ENCODE measurements at places on chromosomes 7 and 10.

DNA sequence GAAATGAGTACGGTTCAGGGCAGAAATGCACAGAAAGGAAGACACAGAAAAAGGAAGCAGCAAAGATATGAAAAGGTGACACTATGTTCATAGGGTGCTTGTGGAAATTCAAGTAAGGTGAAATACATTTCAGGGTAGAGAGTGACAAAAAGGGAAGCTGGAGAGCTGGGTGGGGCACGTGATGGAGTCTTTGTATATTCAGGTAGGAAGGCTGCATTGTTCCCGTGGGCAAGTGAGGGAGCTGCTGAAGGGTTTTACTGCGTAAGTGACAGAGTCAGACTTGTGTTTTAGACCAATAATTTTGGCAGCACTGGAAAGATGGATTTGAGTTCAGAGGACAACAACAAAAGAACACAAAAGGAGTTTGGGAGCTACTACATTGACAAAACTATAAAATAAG lies 35.3 kb upstream of the ANK3 start:
- no peak for DNase-seq

GRCh38 chr7:32330602-32331001 lies 159.6 kb downstream of the LSM5 start:
- no peak for DNase-seq

- DNase-seq = no peak
Measured at GRCh38 chr7:108002726-108003598, at the start of gene LAMB1. Gene LAMB1, minus strand, starts transcription at chr7:108003161. Its CDS starts 276 bp downstream, at chr7:108002885.

DNA sequence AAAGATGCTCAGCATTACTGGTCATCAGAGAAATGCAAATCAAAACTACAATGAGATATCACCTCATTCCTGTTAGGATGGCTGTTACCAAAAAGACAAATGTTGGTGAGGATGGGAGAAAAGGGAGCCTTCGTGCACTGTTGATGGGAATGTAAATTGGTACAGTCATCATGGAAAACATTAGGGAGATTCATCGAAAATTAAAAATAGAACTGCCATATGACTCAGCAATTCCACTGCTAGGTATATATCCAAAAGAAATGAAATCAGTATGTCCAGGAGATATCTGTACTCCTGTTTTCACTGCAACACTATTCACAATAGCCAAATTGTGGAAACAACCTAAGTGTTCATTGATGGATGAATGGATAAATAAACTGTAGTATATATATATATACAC lies 228.1 kb downstream of the ACTR3B start:
- DNase-seq = no peak

DNA sequence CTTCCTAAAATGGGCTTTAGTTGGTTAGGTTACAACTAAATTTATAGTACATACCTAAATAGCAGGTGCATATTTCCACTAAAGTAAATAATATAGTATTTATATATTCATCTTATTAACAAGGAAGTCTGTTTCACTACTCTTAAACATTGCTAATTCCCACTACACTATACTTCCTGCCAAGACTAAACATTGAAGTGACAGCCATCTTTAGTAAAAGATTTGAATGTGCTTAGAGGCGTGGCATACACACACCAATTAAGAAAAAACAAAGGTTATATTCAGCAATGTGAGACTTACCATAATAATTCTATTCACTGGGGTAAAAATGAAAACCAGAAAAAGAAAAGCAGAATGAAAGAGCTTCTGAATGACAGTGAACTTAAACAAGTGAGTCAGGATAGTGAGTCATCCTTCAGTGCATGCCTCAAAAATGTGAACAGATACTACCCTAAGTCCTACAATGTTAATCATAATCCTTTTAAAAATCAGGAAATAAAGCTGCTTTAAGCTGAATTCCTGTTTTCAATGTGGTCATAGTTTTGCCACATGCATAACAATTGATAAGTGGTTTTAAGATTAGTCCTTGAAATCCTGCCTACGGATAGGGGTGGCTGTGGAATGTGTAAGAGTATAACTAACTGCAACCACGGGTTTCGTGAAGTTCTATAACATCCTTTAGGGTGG lies 59.4 kb downstream of the USP6NL start:
- DNase-seq = peak; percentile 5

GRCh38 chr7:123738356-123738755 lies 10.4 kb downstream of the WASL start:
- DNase-seq = no peak

DNA sequence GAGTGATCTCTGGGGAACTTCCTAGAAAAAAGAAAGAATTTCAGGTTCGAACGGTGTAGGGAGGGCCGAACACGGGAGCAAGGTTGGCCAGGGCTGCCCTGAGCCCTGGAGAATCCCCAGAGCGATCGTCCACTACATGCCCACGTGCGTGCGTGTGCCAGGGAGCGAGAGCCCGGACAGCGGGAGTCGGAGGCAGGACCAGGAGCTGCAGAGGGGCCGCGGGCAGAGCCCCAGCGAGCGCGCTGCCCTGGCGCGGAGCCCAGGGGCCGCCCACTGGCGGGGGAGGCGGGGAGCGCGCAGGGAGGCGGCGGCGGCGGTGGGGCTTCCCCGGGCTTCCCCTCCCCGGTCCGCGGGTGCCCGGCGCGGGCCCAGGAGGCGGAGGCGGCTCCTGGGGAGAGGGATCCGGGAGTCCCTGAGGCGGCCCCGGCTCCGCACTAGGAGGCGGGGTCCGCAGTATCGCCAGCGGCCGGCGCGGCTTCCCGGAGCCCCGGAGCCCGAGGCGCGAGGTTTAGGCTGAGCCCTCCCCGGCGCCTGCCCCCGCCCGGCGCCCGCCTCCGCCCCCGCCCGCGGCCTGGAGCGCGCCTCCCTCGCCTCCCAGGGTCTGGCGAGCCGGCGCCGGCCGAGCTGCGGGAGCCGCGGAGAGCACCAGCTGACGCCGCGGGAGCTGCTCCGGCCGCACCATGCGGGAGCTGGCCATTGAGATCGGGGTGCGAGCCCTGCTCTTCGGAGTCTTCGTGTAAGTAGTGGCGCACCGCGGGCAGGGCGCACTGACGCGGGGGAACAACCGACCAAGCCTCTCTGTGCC lies at the start of gene PLPP4:
Gene PLPP4 (plus strand): TSS at position 602 of the 805 bp plus-strand sequence. CDS start 79 bp downstream, at position 681.
- DNase-seq = no peak

DNA sequence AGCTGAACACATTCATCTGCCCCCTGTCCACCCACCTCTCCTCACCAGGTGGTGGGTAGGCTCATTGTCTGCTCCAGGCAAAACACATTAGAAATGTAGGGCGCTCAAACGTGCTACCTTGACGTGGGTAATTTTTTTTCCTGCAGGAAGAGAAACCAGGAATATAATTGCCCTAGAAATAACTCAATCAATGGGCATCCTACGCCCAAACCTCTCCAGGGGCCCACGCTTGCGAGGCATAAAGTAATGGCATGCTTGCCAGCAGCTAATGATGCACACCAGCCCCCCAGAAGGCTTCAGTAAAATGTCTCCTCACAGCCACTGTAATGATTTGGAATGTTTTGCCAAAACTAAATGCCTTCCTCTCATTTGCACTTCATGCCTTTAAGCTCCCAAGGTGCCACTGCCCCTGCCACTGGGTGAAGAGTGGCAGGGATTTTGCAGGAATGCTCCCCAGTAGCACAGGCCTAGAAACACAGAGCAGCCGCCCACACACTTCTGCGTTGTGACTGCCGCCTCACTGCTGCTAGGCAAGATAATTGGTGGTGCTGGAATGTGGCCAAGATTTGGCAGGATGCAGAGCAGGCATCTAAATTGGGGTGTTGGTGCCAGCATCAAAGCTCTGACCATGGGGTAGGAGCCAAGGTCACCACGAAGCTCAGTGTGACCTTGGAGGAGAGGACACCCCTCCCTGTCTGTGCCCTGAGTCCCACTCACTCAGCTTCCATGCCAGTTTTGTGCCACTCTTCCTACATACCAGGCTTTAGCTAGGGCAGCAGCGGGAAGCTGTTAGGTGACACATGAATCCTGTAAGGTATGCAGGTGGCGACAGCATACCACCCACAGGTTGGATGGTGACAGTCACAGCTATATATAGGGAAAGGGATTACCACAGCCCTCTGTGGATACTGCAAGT lies 48.7 kb upstream of the PPP1R3C start:
- no peak for DNase-seq

DNA sequence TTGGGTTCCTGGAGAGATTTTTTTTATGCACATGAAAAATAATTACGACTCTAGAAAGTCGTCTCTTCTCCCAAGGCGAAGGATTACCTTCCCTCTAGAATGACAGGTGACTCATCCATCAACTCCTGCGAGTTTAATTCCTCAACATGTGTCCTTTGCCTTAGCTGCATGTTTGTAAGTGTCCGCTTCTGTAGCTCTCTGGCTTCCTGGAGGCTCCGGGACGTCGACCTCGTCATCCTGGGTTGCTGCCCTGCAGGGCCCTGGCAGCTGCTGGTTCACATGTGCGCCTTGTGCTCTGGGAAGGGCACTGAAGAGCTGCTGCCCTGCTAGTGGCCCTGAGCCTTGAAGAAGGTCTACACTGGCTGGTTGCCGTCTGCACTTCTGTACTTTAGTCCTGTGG lies 210.2 kb downstream of the MLLT10 start:
- no peak for DNase-seq

DNA sequence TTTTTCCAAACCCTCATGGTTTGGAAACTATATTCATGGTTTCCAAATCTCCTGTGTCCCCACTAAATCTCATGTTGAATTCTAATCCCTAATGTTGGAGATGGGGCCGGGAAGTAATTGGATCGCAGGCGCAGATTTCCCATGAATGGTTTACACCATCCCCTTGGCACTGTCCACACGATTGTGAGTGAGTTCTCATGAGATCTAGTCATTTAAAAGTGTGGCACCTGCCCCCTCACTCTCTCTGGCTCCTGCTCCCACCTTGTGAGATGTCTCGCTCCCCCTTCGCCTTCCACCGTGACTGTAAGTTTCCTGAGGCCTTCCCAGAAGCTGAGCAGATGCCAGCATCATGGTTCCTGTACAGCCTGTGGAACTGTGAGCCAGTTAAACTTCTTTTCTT lies 3.3 kb upstream of the MTPAP start:
- no peak for DNase-seq

DNA sequence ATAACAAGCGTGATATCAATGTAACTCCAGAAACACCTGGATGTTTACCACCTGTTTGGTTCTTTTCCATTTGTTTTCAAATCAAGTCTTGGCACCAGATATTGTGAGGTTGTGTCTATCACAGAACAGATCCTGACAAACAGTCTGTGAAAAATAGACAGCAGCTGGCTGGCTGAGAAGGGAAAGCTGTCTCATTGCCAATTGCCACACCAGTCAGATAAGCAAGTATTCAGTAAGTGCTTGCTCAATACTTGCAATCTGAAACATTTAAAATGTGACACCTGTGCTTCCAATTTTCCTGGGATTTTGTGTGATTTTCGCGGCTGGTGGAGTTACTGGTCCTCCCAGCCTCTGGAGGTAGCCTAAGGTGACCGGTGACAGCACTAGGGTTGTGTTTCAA lies 147.9 kb upstream of the MYO3A start:
- no peak for DNase-seq

DNA sequence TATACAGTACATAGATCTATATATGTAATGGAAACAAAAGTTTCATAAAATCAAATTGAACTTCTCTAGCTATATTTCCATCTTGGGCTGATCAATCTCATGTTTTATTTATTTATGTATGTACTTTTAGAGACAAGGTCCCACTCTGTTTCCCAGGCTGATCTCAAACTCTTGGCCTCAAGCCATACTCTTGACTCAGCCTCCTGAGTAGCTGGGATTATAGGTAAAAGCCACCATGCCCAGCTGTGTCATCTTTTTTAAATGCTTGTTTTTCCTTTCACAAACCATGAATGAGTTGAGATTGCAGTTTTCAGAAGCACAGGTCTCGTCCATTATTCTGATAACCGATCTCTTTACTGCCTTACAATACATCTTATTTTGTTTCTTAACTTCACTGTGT lies 400.9 kb downstream of the KCNMA1 start:
- no peak for DNase-seq

DNA sequence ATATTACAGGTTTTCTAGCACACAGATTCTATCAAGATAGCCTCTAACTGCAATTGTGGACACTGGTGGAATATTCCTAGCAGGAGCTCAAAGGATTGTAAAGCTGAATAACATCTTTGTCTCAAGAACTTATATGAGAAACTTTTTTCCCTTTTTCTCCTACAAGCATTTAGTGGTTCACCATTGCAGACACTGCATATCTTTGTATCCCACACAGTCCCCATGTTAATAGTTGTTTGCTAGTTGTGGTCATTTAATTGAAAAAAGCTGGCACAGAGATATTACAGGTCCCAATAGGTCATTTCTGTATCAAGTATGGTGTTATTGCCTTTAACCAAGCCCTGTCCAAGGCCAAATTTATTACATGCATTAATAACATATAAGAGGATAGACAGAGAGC lies 226.2 kb upstream of the TCF7L2 start:
- no peak for DNase-seq

GRCh38 chr10:14020037-14020664 lies 310.6 kb downstream of the FRMD4A start:
- no peak for DNase-seq

- DNase-seq = no peak
Measured at GRCh38 chr7:102024769-102025391, 207.5 kb downstream of the CUX1 start.

GRCh38 chr7:97116308-97116707 lies 1.2 kb upstream of the SDHAF3 start:
- DNase-seq = no peak

- no peak for DNase-seq
Measured at GRCh38 chr7:155258226-155258560, 39.5 kb upstream of the INSIG1 start.

DNA sequence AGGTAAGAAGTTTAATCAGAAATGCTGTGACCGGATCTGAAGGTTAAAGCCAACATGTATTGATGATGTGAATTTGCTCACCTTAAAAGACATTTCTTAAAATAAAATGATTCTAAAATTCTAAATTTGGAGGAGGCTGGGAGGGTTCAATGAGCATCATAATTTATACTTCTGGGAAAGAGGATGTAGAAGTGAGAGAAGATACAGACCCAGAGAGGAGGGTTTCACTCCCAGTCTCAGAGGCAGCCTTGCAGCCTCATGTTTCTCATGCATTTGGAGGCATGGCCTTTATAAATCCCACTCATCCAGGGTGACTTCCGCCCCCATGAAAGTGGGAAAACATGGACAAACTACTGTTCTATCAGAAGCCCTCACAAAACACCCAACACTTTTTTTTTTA lies 305.6 kb upstream of the PITRM1 start:
- no peak for DNase-seq

DNA sequence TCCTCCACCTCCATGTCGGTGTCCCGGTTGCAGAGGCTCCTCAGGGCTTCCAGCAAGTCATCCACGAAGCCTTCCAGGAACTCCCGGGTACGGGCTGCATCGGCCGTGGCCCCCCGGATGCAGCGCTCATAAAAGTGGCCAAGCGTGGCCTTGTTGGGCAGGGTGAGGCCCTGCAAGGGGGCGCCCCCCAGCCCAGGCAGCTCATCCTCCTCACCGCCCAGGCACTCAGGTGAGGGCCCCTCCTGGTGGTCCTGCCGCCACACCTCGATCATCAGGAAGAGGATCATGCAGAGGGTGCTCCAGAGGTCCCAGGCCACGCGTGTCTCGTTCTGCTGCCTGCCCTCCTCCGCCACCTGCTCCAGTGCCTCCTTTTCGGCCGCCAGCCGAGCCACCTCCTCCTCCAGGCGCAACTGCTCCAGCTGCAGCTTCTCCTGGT lies 22.8 kb downstream of the ITPRIP start:
- DNase-seq = no peak
